ENCODE measurements at places on chromosomes 16 and 17. TPM values are rescaled to one million over a fixed set of nuclear protein-coding genes. Genes with fewer than 3 reads are reported as not detected.

The GCGR gene
- total RNA-seq, result not detected

The CLEC3A gene
- not detected for total RNA-seq

The C16orf89 gene
- not detected for total RNA-seq

The PRR11 gene
- total RNA-seq, result 3.0 TPM

The SPNS2 gene
- total RNA-seq, result 0.94 TPM

DNA sequence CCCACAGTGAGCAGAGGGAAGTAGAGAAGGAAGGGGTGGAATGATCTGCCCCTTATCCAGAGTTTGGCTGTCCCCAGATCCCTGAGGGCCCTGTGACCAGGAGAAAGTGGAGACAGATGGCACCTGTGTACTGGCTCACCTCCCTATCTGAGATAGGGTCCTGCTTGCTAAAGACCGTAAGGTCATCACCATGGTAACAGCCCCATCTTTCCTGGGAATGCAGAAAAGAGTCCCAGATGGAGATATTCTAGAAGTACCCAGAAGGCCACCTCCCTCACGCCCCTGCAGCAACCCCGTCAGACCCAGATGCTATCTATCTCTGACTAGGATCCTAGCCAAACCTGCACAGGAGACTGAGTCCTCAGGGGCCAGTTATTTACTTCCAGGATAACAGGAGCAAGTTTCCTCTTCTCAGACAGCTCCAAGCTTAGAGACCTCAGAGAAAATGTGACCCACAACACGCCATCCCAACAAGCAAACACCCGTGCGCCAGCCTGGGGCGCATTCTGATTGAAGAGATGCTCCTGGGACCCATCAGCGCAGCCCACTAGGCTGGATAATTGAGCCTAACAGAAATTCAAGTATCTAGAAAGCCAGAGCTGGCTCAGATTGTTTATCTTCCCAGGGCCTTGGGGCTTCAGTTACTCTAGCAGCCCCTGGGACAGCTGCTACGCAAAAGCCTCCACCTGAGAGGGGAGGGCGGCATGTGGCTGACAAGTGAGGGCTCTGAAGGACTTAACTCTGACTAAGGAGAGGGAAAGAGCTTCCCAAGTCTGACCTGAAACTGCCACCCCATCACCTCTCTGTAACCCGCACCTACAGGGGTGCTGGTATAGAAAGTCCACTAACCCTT is 1.9 kb downstream of the ORMDL3 start:
- H3K36me3 ChIP-seq, result peaks cover 27% of the 10 kb centered on the region
- peak overlapping the region; percentile 86 for H3K27ac ChIP-seq
- H3K27me3 ChIP-seq, result no peaks in the 10 kb centered on the region

DNA sequence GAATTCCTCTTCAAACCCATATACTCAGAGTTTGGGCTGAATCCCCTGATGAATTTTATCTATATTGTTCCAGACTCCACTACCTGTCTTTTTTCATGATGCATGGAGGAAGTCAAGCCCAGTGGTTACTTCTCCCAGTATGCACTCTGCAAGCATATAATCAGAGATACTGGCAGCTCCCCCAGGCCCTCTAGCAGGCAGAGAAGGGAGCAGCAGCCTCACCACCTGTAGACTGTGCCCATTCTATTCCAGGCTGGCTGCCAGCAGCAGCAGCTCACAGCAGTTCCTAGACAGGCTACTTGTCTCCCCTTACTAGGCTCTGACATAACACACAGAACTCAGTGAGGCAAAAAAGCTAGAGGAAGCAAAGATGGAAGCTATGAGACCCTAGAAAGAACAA is 3.4 kb downstream of the MKS1 start:
- no peak overlapping the region for H3K27ac ChIP-seq
- no peaks in the 10 kb centered on the region for H3K27me3 ChIP-seq
- H3K4me3 ChIP-seq, result no peak overlapping the region
- H3K4me1 ChIP-seq, result peaks cover 18% of the 10 kb centered on the region
- H3K36me3 ChIP-seq, result peaks cover 38% of the 10 kb centered on the region

- no peak for DNase-seq
- no peaks in the 10 kb centered on the region for H3K27me3 ChIP-seq
- no peaks in the 10 kb centered on the region for H3K36me3 ChIP-seq
- H3K27ac ChIP-seq, result no peak overlapping the region
- H3K4me1 ChIP-seq, result no peaks in the 10 kb centered on the region
Observed at GRCh38 chr17:72455562-72455961, 334.7 kb downstream of the SOX9 start.

DNA sequence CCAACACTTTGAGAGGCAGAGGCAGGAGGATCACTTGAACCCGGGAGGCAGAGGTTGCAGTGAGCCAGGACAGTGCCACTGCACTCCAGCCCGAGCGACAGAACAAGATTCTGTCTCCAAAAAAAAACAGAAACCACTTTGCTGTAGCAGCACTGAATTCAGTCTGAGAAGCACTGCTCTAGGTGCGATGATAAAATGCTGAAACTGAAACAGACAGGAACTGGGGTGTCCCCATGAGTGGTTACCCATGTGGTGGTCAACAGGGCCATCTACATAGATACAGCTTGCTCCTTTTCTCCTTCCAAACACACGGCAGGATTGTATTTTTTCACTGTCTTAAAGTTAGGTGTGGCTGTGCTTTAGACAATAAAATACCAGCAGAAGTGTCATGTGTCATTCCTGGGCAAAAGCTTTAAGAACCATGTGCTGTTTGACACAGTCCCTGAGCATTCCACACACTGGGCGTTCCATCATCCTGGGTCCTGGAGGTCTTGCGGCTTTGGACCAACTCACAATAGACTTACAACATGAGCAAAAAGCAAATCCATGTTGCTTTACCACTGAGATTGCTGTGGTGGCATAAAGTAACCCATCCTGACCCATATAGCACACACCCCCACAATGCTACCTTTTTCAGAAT is 11.5 kb downstream of the GAS7 start:
- no peak overlapping the region for H3K27ac ChIP-seq
- no peaks in the 10 kb centered on the region for H3K27me3 ChIP-seq
- H3K4me3 ChIP-seq, result no peak overlapping the region
- no peak for DNase-seq

- no peaks in the 10 kb centered on the region for H3K36me3 ChIP-seq
- no peaks in the 10 kb centered on the region for H3K4me1 ChIP-seq
- H3K27ac ChIP-seq, result no peak overlapping the region
- H3K4me3 ChIP-seq, result no peak overlapping the region
- no peaks in the 10 kb centered on the region for H3K27me3 ChIP-seq
Observed at GRCh38 chr16:46720619-46721018, 27.5 kb downstream of the MYLK3 start.

GRCh38 chr17:60887614-60888028 is 210.0 kb downstream of the BCAS3 start:
- no peaks in the 10 kb centered on the region for H3K4me1 ChIP-seq
- H3K4me3 ChIP-seq, result no peak overlapping the region
- no peak overlapping the region for H3K27ac ChIP-seq
- no peak for DNase-seq

GRCh38 chr17:42277342-42277712 is 1.1 kb upstream of the STAT5B start:
- H3K27me3 ChIP-seq, result no peaks in the 10 kb centered on the region
- DNase-seq, result no peak
- H3K4me3 ChIP-seq, result peak overlapping the region; percentile 44
- H3K4me1 ChIP-seq, result peaks cover 36% of the 10 kb centered on the region
- peak overlapping the region; percentile 61 for H3K27ac ChIP-seq

DNA sequence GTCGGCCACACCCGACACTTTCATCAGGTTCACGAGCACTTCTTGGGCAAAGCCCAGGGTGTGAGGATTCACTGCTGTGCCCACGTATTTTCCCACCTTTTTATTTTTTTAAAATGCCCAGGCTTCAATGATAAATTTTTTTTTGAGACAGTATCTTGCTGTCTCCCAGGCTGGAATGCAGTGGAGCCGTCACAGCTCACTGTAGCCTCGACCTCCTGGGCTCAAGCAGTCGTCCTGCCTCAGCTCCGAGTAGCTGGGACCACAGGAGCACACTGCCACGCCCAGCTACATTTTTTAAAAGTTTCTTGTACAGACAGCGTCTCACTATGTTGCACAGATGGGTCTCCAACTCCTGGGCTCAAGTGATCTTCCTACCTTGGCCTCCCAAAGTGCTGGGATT is 17.8 kb downstream of the UTS2R start:
- peaks cover 4% of the 10 kb centered on the region for H3K36me3 ChIP-seq
- no peak overlapping the region for H3K27ac ChIP-seq
- DNase-seq, result no peak
- no peaks in the 10 kb centered on the region for H3K27me3 ChIP-seq
- no peaks in the 10 kb centered on the region for H3K4me1 ChIP-seq
- H3K4me3 ChIP-seq, result no peak overlapping the region

DNA sequence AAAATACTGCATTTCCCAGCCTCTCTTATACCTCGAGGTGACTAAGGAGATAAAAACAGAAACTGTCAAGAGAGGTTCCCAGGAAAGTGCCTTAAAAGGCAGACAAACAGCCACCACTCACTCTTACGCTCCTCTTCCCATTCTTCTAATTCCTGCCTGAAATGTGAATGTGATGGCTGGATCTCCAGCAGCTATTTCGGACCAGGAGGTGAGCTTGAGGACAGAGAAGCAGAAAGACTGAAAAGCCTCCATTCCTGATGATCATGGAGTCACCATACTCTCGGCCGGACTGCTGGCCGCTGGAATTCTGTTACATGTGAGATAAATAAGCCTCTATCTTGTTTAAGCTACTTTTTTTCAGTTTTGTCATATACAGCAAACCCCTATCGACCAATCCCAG is 41.4 kb upstream of the ABR start:
- H3K27me3 ChIP-seq, result peaks cover 2% of the 10 kb centered on the region
- no peak for DNase-seq
- H3K4me3 ChIP-seq, result no peak overlapping the region
- no peaks in the 10 kb centered on the region for H3K36me3 ChIP-seq

DNA sequence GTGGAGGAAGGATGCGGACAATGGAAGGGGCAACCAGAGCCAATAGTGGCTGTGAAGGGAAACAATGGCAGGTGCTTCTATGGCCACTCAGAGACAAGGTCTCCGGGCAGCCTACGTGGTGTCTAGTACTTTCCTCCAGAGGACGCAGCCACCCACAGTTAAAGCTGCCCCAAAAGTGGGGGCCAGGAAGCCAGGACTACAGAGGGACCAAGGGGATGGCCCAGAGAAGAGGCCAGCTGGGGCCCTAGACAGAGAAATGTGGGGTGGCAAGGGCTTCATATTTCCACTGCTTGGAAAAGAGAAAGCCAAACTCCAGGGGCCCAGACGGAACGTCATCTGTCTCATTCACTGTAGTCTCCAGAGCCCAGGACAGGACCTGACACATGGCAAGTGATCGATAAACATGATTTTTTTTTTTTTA is 837 bp upstream of the PER1 start:
- peaks cover 27% of the 10 kb centered on the region for H3K36me3 ChIP-seq
- H3K27me3 ChIP-seq, result no peaks in the 10 kb centered on the region
- peak overlapping the region; percentile 100 for H3K27ac ChIP-seq
- H3K4me1 ChIP-seq, result peaks cover 68% of the 10 kb centered on the region
- peak overlapping the region; percentile 68 for H3K4me3 ChIP-seq

GRCh38 chr17:2335726-2336214 is 487 bp downstream of the TSR1 start:
- H3K4me3 ChIP-seq, result peak overlapping the region; percentile 93
- peaks cover 19% of the 10 kb centered on the region for H3K4me1 ChIP-seq
- peaks cover 43% of the 10 kb centered on the region for H3K36me3 ChIP-seq
- DNase-seq, result no peak
- no peaks in the 10 kb centered on the region for H3K27me3 ChIP-seq

- peaks cover 43% of the 10 kb centered on the region for H3K4me1 ChIP-seq
- peaks cover 55% of the 10 kb centered on the region for H3K36me3 ChIP-seq
- H3K27me3 ChIP-seq, result no peaks in the 10 kb centered on the region
- H3K27ac ChIP-seq, result no peak overlapping the region
Observed at GRCh38 chr16:18782697-18783429, 7.3 kb downstream of the RPS15A start.

GRCh38 chr17:10114931-10115535 is 83.4 kb downstream of the GAS7 start:
- H3K36me3 ChIP-seq, result no peaks in the 10 kb centered on the region
- H3K27me3 ChIP-seq, result no peaks in the 10 kb centered on the region
- H3K27ac ChIP-seq, result no peak overlapping the region
- H3K4me1 ChIP-seq, result no peaks in the 10 kb centered on the region

GRCh38 chr17:78947235-78948149 is 22.3 kb upstream of the TIMP2 start:
- no peak overlapping the region for H3K4me3 ChIP-seq
- no peak for DNase-seq
- H3K27me3 ChIP-seq, result no peaks in the 10 kb centered on the region
- no peaks in the 10 kb centered on the region for H3K4me1 ChIP-seq

GRCh38 chr17:48564188-48565021 is 13.7 kb downstream of the HOXB4 start:
- no peak overlapping the region for H3K4me3 ChIP-seq
- no peaks in the 10 kb centered on the region for H3K36me3 ChIP-seq
- peaks cover 6% of the 10 kb centered on the region for H3K27me3 ChIP-seq
- no peaks in the 10 kb centered on the region for H3K4me1 ChIP-seq
- no peak overlapping the region for H3K27ac ChIP-seq

DNA sequence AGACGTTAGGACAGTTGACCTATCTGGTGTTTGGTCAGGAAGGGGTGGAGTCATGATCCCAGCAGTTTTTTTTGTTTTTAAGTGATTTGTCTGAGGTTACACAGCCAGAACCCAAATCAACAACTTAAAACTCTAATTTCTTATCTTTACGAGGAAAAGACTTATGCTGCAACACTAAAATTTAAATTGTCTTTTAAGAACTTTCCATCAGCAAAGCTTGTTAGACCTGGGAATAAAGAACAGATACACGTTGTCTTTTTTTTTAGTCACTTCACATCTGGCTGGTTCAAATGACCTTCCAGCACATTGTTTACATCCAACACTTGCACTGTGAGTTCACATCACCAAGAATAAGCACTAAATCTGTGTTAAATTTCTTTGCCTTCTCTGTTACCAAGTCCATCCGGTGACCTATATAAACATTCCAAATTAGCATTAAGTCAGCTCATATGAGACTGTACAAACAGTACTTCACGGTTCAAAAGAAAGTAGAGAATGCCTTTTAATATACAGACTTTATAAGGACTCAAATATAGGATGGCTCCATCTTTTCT is 115.0 kb downstream of the HS3ST2 start:
- H3K27ac ChIP-seq, result no peak overlapping the region
- H3K36me3 ChIP-seq, result no peaks in the 10 kb centered on the region
- no peak for DNase-seq
- H3K4me3 ChIP-seq, result no peak overlapping the region

DNA sequence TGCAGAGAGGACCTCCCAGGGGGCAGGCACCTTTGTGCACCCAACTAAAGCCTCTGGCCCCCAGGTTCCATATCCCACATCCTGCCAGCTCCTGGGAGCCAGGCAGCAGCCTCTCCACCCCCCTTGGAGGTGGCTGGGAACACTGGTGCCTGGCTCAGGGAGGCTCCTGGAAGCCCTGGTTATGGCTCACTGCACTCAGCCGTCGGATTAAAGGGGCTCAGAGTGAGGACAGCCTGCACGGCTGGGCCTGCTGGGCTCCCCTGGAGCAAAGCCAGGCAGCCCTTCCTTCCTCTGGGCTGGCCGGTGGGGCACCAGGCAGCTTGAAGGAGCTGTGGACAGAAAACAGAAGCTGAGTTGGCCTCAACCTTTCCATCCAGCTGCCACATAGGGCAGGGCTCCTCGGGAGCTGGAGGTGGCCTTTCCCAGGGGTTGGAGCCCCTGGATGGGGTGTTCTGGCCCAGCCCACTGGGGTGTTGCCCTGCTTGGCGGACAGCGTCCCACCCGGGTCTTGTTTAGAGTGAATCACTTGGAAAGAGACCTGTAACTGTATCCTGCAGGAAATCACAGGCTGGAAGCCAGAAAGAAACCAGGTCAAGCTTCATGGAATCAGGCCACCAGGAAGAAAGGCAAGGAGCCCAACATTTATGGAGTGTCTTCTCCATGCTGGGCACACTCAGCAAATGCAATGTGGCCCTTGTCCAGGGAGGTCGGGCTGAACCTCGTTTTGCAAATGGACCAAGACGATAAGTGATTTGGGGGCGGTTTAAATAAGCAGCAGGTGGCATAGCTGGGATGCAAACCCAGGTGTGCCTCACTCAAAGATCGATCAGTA is 253.3 kb downstream of the SOX9 start:
- H3K36me3 ChIP-seq, result no peaks in the 10 kb centered on the region
- H3K27me3 ChIP-seq, result no peaks in the 10 kb centered on the region
- no peak overlapping the region for H3K4me3 ChIP-seq
